ENCODE measurements at places on chromosomes 3 and 15.

- no peak for DNase-seq
These were observed 512.6 kb upstream of the CBLB start for GRCh38 chr3:106381286-106381938.

GRCh38 chr3:145681181-145681580, 479.8 kb downstream of the PLOD2 start:
- DNase-seq, result no peak

DNA sequence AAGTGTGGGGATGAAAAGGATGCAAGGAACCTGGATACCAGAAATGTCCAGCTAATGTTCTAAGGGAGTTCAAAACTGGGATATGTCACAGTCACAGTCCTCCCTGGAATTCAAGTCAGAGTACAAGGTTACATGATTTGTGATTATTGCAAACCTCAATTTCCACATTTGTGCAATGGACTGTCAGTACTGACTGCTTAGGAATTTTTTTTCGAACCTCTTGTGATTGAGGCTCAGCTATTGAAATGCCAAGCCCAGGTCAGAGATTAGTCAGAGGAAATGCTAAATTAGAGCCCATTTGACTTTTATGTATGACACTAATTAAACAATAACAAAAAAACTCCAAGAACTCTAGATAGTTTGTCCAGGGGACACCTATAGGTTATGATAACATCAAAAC, 210.2 kb downstream of the THSD4 start:
- DNase-seq, result no peak

DNA sequence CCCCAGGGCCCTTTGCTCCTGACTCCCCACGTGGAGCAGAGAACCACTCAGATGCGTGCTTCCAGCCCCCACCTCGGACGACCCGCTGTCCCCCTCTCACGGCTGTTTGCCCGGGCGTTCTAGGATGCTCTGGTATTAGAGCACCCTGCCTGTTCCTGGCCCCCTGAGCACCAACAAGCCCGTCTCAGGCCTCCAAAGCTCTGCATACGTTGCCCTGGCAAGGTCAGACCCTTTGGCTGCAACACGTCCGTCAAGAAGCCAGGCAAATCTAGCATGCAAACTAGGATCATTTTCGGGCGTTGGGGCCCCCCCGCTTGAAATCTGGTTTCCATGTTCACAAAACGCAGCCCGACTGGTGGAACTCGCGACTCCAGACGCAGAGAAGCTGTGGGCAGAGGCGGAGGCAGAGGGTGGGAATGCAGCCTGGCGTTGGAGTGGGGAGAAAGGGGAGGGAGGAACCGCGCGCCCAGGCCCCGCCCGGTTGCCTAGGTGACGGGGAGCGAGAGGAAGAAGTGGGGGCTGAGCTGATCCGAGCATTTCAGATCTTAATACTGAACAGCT, 86.2 kb upstream of the PIAS1 start:
- DNase-seq, result no peak

- no peak for DNase-seq
These were observed 752.0 kb upstream of the GRM7 start for GRCh38 chr3:6108957-6109356.

DNA sequence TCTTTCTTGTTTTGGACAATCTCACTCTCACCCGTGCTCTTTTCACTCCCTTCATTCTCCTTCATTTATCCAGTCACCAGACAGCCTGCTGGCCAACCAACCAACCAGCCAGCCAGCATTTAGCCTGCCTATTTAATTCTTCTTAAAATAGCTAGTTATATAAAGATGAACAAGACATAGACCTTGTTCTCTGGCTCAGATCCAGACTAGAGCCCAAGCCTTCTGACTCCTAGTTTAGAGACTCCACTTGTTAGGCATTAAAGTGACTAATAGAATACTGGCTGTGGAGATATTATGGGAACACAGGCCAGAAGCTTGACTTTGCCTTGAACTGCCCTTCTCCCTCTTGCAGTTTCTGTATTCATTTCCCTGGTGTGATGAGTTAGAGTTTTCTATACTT, 215.3 kb upstream of the THRB start:
- no peak for DNase-seq

- DNase-seq, result no peak
These were observed 407.0 kb upstream of the RGMA start for GRCh38 chr15:93495799-93496637.

- no peak for DNase-seq
These were observed 267.3 kb downstream of the FHIT start for GRCh38 chr3:60983906-60984305.

- no peak for DNase-seq
These were observed 80.1 kb downstream of the SRGAP3 start for GRCh38 chr3:9169326-9169725.

DNA sequence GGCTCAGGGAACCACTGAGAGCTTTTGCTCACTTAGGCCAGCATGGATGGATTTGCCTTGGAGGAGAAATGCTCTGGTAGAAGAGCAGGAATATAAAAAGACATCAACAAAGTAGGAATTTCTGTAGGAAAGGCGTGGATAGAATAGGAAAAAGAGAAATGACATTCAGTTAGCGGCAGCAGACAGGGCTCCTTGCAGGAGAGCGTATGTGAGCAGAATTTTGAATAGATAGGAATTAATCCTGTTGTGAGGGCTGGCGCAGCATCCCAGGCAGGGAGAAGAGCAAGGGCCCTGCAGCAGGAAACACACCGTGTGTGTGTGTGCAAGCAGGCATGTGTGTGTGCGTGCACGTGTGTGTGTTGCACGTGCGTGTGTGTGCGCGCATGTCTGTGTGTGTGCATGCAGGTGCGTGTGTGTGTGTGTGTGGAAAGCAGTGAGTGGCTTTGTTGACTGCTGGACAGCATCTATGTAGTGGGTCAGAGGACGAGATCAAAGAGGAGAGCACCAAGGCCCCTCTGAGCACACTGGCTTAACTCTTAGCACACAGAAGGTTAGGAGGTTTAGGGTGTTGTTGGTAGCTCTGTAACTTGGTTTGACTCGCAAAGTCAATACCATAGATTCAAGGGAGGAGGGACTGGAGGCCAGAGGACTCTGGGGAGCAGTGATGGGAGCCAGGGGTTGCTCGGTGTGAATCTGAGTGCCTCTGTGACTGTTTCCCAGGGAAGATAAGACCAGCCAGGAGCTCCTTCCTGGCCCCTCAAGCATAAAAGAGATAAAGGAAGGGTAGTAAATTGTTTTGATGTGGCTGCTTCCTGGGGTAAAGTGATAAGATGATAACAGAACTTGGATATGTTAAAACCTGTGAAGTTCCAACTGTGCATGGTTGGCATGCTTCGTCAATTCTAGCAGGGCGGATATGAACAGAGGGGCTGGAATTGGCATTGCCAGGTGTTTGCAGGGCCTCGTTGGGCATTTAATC, 639.5 kb downstream of the NR2F2 start:
- DNase-seq, result no peak

DNA sequence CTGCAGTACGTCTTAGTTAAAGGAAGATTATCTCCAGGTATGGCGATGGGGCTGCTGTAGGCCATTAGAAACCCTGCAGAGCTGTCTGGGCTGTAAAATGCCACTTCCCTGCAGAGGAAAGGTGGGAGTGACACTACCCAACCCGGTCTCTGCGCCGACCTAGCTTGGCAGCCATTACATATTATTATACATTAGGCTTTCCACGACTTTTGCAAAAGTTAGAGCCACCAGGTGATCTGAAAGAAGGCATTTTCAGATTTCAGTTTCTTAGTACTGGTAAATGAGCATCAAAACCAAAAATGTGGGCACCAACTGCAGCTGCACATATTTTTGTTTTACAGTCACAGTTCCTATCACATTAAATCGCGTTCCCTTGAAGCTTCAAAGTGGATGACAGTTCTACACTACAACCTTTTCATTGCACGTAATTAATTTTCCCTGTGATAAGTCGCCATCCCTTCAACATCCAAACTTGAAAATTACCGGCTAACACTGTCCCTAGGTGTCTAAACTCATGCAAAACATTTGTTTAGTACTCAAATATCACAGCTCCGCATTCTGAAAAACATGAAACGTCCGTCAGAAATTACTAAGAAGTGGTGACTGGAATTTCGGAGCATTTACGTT, 81.4 kb upstream of the CHD2 start:
- no peak for DNase-seq

- DNase-seq, result no peak
These were observed 9.6 kb upstream of the TAGLN3 start for GRCh38 chr3:111989061-111989678.

DNA sequence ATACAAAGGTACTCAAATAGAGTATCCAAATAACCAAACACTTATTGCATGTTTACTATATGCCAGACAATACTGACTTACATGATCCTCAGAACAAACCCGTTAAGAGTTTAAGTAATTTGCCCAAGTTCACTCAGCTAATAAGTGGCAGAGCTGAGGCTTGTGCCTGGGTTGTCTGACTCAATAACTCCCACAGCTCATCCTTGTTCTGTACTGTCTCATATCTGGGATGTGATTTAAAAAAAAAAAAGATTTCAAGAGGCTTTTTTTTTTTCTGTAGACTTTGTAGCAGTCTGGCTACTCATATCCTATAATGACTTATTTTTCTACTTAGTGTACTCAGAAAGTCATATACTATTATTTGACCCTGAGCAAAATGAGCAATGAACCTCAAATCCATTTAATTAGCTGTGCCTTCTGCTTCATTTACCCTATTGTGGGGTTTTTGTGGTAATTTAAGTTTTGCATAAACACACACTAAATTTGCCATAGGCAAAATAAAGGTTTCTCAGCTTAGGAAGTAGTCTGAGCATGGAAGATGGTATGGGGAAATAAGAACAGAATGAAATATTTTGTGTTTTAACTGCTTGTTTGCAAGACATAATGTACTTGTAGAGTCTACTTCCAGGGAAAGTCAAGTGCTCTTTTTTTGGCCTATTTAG, 3.1 kb downstream of the NSUN3 start:
- DNase-seq, result no peak

GRCh38 chr3:189799366-189799765, 168.2 kb downstream of the TP63 start:
- DNase-seq, result no peak

DNA sequence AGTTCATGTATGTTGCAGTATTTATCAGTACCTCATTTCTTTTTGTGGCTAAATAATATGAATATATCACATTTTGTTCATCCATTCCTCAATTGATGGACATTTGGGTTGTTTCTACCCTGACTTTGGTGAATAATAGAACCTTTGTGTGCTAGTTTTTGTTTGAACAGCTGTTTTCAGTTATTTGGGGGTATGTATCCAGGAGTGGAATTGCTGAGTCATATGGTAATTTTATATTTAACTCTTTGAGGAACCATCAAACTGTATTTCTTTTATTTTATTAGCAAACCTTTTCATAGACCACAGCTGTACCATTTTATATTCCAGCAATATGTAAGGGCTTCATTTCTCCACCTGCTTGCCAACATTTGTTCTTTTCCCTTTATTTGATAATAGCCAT, 38.4 kb upstream of the RBM5 start:
- no peak for DNase-seq

DNA sequence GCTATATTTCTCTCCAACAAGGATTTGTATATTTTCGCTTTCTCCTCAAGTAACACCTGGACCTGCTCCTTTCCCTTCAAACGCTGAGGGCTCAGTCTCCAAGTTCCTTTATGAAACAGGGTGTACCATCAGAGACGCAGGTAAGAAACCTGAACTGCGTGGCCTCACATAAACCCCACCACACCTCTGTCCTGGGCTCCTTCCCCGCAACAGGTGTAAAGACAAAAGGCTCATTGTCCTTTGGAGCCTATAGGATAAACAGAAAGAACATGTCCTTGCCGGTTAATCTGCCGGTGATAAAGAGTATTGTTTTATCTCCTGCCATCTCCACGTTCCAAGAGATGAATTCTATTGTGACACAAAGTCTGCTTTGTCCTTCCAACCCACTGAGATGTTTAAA, 111.8 kb upstream of the ADAMTS9 start:
- no peak for DNase-seq
